ENCODE measurements at places on chromosomes 2 and 18. TPM values are rescaled to one million over a fixed set of nuclear protein-coding genes. Genes with fewer than 3 reads are reported as not detected.

The LCT gene
- not detected for total RNA-seq

The RIT2 gene
- not detected for total RNA-seq

The ITPRIPL1 gene
- 4.7 TPM for total RNA-seq

The ASPRV1 gene
- total RNA-seq, result 2.4 TPM

The LAMA1 gene
- total RNA-seq, result 1.1 TPM

The KIAA2012 gene
- total RNA-seq, result not detected

The WDR7 gene
- total RNA-seq, result 5.8 TPM

All from MG63 (cell line).